Nephron progenitor cell (in vitro differentiated cells): ENCODE measurements at places on chromosomes 3 and 15.

GRCh38 chr3:166351461-166351860 is 514.2 kb upstream of the BCHE start:
- DNase-seq: no peak

DNA sequence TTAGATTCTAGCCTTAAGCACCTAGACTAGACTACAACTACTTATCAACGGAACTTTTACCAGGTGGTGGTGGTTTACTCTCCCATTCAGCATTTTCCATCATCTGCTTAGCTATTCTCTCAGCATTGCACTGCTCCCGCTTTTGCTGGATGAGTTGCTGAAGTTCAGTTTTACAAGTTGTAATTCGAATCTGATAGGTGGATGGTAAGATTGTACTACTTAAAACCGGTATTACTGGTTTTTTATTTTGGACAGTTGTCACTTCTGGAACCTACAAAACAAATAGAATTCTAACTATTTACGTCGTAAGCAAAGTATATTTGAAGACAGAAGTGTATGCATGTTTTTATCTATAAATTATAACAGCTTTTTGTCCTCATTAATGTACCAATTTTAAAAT is 41.1 kb downstream of the PIK3R4 start:
- no peak for DNase-seq

GRCh38 chr3:95172164-95172943 is 1109.5 kb downstream of the NSUN3 start:
- no peak for DNase-seq

DNA sequence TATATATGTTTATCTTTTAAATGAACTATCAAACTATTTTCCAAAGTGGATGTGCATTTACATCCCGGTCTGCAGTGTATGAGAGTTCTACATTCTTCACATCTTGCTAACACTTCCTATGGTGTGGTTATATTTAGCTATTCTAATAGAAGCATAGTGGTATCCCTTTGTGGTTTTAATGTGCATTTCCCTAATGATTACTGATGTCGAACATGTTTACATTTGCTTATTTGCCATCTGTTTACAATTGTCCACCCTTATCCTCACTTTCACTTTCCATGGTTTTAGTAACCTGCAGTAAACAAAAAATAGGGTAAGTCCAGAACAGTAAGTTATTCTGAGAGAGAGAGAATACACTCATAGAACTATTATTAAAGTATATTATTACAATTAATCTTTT is 360.5 kb upstream of the NAALADL2 start:
- DNase-seq: no peak

GRCh38 chr3:101303089-101303731 is 17.2 kb downstream of the IMPG2 start:
- no peak for DNase-seq

DNA sequence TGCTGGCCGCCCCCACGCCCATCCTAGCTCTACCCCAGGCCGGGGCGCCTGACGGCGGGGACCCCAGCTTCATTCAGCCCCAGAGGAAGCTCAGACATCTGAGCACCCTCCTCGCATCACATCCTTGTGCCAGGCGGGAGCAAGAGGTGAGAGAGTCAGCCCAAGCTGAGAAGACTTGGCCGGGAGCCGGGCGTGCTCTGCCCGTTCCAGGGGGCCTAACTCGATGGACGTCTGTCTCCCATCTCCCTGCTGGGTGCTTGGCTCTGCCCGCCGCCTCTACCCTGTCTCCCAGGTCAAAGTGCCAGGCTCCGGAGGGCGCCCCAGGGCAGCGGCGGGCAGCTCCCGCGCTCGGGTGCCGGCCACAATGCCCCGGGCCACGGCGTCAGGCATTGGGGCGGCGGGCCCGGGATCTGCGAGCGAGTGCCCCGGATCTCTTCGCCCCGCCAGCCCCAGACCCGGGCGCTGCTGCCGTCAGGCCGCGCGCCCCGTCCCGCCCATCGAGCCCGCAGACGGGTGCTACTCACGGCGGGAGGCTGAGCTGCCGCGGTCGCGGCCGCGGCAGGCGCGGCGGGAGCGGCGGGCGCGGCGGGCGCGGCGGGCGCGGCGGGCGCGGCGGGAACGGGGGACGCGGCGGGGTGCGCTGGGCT is 388 bp downstream of the DAPK2 start:
- DNase-seq: no peak

GRCh38 chr3:17972030-17972429 is 229.6 kb upstream of the TBC1D5 start:
- DNase-seq: no peak

DNA sequence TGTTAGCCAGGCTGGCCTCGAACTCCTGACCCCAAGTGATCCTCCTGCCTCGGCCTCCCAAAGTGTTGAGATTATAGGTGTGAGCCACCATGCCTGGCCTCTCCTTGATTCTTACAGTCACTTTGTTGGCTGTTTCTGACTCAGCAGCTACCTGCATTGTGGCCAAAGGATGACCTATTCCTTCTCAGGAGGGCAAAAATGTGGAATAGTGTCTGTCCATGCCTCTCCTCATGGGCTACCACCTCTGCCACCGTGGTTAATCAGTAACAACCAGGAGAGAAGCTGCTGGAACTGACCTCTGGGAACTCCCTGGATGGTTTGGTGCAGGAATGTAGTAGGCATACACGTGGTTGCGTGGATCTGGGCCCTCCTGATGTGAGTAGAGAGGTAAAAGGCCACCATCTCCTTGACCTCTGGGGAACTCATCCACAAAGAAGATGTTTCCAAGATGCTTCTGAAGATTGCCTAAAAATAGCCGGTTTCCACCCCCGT is 63.3 kb downstream of the FLNB start:
- DNase-seq: no peak

GRCh38 chr3:154316974-154317767 is 7.1 kb downstream of the DHX36 start:
- DNase-seq: no peak

DNA sequence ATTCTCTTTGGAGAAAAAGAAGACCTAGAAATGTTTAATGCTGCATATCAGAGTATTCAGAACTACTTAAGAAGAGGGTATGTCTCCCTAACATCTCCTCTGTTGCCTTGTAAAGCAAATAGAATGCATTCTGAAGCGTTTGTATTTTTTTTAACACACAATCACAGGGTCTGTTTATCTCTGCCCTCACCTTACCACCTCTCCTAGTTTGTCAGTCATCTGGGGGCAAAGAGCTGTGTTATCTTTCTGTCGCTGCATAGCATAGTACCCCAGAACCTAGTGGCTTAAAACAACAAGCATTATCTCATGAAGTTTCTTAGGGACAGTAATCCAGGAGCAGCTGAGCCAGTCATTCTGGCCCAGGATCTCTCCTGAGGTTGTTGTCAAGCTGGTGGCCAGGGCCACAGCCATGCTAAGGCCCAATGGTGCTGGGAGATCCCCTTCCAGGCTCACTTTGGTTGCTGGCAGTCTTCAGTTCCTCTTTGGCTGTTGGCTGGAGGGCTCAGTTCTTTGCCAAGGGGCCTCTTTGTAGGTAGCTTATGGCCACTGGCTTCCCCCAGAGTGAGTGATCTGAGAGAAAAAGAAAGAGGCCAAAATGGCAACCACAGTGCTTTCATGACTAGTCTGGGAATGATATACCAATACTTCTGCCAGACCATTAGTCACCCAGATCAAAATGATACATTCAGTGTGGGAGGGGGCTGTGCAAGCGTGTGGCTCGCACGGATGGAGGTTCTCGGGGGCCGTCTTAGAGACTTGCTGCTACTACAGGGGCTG is 17.8 kb downstream of the EDEM1 start:
- no peak for DNase-seq

GRCh38 chr15:91465696-91466095 is 365.6 kb downstream of the SV2B start:
- DNase-seq: no peak

DNA sequence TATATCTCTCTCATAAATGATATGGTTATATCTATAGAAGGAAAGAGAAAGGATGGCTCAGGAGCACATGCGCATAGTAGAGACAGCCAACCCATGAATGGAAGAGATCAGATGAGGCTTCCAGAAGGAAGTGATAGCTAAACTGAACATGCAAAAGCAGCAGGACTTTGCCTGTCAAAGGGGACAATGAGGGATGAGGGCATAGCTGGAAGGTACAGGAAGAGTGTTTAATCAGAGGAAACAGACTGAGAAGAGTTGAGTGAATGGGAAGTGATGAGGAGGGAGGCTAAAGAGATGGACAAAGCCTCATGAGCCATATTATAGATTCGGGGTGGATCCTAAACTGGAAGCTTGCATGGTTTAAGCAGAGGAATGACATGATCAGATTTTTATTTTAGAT is 26.5 kb upstream of the VEPH1 start:
- DNase-seq: no peak
